ENCODE measurements at places on chromosomes 1 and 21. TPM values are rescaled to one million over a fixed set of nuclear protein-coding genes. Genes with fewer than 3 reads are reported as not detected.

The SH2D5 gene
- total RNA-seq, result 13.8 TPM

The TNFRSF18 gene
- 1.1 TPM for total RNA-seq

The ZFP69B gene
- 6.8 TPM for total RNA-seq

The FCER1G gene
- 0.85 TPM for total RNA-seq

The DISP3 gene
- 6.1 TPM for total RNA-seq

The MTR gene
- 34.5 TPM for total RNA-seq

GRCh38 chr1:164630626-164631396 lies 71.8 kb downstream of the PBX1 start:
- H3K36me3 ChIP-seq, result peaks cover 7% of the 10 kb centered on the region
- H3K27me3 ChIP-seq, result no peaks in the 10 kb centered on the region
- peaks cover 58% of the 10 kb centered on the region for H3K4me1 ChIP-seq
- peak overlapping the region; percentile 57 for H3K27ac ChIP-seq

DNA sequence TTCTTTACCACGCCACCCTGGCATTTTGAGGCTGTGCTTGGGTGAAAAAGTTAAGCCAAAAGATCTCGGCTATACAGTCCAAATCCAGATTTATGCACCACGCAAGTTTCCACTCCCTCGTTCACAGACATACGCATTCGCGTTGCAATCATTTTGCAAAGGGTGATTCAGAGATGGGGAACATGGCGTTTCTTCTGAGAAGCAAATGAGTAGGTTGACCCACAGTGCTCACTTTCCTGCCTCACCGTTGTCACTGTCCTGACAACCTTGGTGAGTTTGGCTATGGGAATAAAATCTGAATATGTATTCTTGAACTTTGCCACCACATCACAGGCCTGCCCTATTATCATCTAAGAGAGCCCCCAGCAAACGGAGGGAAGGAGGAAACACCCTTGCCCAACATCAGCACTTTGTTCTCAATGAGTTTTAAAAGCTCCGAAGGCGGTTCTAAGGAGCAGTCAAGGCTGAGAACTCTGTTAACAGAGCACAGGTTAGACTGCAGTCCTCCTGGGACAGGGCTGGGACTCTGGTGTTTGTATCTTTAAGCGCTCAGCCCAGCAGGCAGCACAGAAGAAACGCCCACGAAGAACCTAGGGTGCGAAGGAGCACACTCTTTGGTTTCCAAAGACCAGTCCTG lies 86.4 kb downstream of the RUNX1 start:
- H3K27ac ChIP-seq, result no peak overlapping the region
- no peaks in the 10 kb centered on the region for H3K27me3 ChIP-seq
- DNase-seq, result no peak
- H3K4me1 ChIP-seq, result peaks cover 16% of the 10 kb centered on the region
- H3K36me3 ChIP-seq, result no peaks in the 10 kb centered on the region
- no peak overlapping the region for H3K4me3 ChIP-seq

DNA sequence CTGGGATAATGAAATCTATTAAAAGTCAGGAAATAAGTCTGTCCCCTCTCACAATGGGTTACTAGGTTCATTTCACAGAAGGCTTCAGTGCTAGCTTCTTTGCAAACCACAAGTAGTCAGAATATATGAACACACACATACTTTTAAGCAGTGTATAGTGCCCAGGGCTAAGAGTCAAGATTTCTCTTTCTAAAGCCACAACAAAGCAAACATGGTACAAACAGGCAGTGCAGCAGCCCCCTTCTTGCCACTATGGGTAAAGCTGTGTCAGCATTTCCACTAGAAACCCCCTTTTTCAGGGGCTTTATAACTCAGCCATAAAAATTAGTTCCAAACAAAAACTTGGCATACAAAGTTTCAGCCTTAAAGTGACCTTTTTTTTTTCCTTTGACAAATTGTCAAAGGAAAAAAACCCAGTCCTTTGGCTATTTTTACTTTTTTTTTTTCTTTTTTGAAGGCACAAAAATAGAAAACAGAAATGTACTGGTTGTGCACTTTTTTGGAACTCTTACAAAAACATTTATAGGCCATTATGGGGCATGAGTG lies 315.4 kb downstream of the LMO4 start:
- H3K27ac ChIP-seq, result no peak overlapping the region
- peaks cover 2% of the 10 kb centered on the region for H3K27me3 ChIP-seq

GRCh38 chr1:113999799-114000198 lies 20.5 kb downstream of the OLFML3 start:
- H3K4me1 ChIP-seq, result peaks cover 53% of the 10 kb centered on the region
- no peak overlapping the region for H3K4me3 ChIP-seq
- peaks cover 17% of the 10 kb centered on the region for H3K27me3 ChIP-seq
- no peak overlapping the region for H3K27ac ChIP-seq
- peaks cover 26% of the 10 kb centered on the region for H3K36me3 ChIP-seq
- DNase-seq, result no peak

GRCh38 chr1:67880056-67880601 lies 46.9 kb upstream of the GNG12 start:
- DNase-seq, result no peak
- H3K4me1 ChIP-seq, result no peaks in the 10 kb centered on the region
- no peak overlapping the region for H3K27ac ChIP-seq
- no peak overlapping the region for H3K4me3 ChIP-seq
- H3K36me3 ChIP-seq, result no peaks in the 10 kb centered on the region

DNA sequence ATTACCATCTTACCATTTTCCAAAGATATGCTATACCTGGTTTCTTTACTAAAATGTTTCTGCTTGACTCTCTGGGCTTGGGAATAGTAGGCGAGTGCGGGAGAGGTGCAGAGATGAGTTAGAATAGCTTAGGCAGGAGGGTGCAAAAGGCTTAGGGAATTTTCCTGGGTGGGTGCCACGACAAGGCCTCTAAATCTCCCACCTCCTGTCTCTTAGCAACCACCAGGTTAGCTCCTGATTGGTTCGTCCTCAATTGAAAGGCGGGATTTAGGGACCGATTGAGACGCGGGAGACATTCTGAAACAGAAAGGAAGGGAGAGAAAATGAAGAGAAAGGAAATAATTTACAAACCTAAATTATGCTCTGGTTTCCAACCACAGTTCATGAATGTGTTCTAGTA lies 3.1 kb downstream of the ACKR1 start:
- peaks cover 44% of the 10 kb centered on the region for H3K4me1 ChIP-seq
- H3K27me3 ChIP-seq, result peaks cover 6% of the 10 kb centered on the region
- no peak for DNase-seq

- H3K27ac ChIP-seq, result no peak overlapping the region
- H3K4me3 ChIP-seq, result no peak overlapping the region
Measured at GRCh38 chr21:46021978-46022544, 40.5 kb downstream of the COL6A1 start.

- DNase-seq, result peak; percentile 46
- H3K27ac ChIP-seq, result peak overlapping the region; percentile 91
- H3K4me3 ChIP-seq, result peak overlapping the region; percentile 94
- H3K4me1 ChIP-seq, result peaks cover 37% of the 10 kb centered on the region
- H3K36me3 ChIP-seq, result no peaks in the 10 kb centered on the region
Measured at GRCh38 chr1:108560189-108560873, 431 bp downstream of the EEIG2 start.

GRCh38 chr1:909861-910310 lies 13.8 kb upstream of the SAMD11 start:
- H3K4me1 ChIP-seq, result peaks cover 7% of the 10 kb centered on the region
- H3K4me3 ChIP-seq, result no peak overlapping the region
- no peak for DNase-seq
- H3K27ac ChIP-seq, result no peak overlapping the region

DNA sequence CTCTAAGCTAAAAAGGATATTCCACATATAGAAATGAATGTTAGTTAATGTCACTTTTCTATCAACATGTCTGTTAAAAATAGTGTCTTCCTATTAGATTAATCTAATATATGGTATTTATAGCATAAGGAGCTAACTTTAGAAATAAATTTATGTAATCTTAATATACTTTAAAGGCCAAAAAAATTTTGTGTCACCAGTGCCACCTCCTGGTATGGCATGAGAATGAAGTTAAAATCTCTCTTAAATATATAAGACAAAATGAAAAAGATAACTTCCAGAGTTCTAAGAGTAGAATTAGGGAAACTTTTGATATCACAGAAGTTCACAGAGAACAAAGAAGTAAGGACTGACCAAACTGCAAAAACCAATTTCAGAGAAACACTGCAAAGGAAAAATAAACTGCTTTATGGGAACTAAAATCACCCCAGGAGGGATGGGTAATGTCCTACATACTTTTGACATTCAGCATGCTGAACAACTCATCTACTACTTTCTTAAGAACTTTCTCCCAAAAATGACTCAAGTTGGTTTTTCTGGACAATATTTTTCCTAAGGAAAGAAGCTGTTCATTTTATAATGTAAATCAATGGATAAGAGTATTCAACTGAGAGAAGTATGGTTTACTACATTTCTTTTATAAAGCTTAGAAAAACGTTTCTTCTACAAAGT lies 82.8 kb downstream of the TRIM33 start:
- no peak for DNase-seq

Measured in WTC11 (cell line).